Activated naive CD4-positive, alpha-beta T cell treated with anti-CD3 and anti-CD28 coated beads for 36 hours (primary cell): ENCODE measurements at places on chromosomes 4 and X.

DNA sequence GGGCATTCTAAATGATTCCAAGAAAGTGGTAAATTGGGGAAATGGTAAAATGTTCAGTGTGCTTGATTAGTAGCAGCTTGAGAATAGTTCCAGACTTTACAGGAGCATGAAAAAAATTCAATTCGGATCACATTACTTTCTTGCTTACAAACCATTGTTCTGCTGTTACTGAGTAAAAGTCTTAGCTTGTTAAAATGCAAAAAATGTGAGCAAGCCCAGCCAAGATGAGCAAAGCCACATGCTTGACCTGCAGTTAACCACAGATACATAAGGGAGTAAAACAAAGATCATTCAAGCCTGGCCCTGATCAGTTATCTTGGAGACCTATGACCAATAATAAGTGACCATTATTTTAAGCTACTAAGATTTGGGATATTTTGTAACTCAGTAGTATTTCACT lies 562.9 kb upstream of the MAGEB2 start:
- DNase-seq, result no peak

- DNase-seq, result no peak
Observed at GRCh38 chr4:184941671-184942418, 76.4 kb upstream of the HELT start.

- DNase-seq, result no peak
Observed at GRCh38 chr4:82753725-82754410, 44.7 kb downstream of the SCD5 start.

DNA sequence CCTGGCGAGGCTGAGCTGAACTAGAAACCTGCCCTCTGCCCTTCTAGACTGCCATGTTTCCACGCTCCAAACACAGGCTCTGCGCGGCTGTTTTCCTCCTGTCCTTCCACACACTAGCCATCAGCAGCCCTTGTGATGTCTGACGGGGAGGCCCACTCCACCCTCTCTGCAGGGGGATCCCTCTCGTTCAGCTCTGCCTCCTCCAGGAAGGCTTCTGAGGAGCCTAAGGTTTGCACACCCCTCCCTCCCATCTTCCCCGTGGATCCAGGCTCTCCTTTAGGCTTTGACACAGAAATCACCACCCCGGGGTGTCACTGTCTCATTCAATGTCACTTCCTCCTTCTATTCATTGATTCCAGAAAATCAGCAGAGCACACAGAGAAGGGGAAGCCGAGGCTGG lies 38.6 kb upstream of the CRMP1 start:
- no peak for DNase-seq

DNA sequence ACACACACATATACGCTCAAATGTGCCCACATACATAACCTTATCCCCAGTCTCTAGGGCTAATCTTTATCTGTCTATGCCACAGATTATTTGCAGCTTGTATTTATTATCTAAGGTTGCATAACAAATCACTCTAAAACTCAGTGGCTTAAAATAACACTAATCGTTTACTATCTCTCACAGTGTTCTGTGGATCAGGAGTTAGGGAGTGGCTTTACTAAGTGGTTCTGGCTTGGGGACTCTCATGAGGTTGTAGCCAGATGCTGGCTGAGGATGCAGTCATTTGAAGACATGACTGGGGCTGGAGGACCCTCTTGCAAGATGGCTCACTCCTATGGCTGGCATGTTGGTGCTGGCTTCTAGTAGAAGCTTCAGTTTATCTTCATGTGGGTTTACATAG lies 68.5 kb upstream of the LNX1 start:
- no peak for DNase-seq

GRCh38 chr4:26360273-26360672 lies 39.5 kb downstream of the RBPJ start:
- no peak for DNase-seq

- no peak for DNase-seq
Observed at GRCh38 chr4:38734446-38734845, 48.3 kb downstream of the TLR10 start.

DNA sequence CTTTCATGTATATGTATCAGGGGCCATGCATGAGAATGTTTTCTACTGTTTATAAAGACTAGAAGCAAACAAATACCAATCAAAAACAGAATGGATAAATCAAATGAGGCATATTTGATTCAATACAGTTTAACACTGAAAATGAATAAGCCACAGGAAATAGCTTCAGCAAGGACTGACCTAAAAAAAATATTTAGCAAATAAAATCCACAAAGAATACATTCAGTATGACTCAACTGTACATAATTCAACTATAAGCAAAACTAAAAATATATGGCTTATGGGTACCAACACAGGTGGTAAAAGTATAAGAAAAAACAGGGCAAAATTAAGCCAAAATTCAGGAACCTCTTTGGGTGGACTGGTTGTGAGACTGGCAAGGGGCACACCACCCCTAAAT lies 112.9 kb downstream of the KCNIP4 start:
- DNase-seq, result no peak

DNA sequence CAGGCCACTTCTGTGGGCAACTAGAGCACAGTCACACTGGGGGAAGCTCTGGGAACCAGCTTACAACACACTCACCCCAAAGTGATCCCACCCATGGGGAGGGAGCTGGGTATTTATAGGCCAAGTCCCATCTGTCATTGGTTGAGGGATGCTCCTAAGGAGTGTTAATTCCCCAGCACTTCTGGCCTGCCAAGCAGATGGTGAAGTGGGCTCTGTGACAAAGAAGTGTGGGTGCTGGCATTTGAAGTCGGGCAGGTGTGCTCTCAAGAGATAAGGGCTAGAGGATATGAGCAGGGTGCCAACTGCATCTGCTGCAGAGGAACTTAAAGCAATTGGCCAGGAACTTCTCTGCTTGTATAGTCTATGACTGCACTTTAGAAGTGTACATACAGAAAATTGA lies 30.9 kb downstream of the PTCHD1 start:
- DNase-seq, result no peak

DNA sequence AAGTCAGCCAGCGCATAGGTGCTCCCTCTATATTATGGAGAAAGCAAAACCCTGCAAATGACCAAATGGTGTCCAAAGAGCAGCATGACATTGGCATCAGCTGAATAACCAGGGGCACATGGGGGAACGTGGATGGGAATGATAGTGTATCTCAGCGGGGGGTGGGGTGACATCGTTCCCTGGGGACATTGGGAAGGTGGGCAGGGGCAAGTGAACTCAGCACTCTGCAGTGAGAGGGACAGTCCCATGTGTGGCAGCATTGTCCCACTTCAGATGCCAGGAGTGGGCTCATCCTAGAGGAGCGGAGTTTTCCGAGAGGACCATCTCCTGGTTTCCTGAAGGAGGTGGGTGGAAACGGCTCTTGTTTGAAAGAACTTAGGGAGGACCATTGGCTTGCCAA lies 64.8 kb downstream of the NELFA start:
- no peak for DNase-seq

- no peak for DNase-seq
Observed at GRCh38 chr4:27082776-27083175, 222.1 kb downstream of the STIM2 start.

- no peak for DNase-seq
Observed at GRCh38 chr4:70915036-70915815, 13.1 kb downstream of the MOB1B start.

DNA sequence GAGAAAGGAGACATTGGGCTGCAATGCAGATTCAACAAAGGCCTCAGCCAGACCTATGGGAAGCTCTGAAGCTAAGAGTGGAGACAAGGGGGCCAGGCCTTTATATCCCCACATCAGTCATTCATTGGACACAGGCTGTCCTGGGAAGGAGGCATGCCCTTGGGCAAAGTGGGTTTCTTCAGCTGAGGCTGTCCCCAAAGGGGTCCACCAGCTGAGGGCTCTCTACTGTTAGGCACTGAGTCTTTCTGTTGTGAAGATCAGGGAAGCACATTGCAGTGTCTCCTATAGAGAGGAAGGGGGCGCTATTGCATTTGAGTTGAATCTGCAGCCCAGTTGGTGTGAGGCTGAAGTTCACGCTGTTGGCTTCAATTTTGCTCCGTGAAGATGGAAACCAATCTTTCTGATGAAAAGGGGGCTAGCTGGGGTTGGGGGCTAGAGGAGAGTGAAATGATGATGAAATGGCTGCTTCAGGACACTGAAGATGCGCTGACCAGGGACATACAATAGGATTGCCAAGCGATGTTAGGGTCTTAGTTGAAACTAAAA lies 48.0 kb downstream of the SLC25A5 start:
- DNase-seq, result peak; percentile 45

DNA sequence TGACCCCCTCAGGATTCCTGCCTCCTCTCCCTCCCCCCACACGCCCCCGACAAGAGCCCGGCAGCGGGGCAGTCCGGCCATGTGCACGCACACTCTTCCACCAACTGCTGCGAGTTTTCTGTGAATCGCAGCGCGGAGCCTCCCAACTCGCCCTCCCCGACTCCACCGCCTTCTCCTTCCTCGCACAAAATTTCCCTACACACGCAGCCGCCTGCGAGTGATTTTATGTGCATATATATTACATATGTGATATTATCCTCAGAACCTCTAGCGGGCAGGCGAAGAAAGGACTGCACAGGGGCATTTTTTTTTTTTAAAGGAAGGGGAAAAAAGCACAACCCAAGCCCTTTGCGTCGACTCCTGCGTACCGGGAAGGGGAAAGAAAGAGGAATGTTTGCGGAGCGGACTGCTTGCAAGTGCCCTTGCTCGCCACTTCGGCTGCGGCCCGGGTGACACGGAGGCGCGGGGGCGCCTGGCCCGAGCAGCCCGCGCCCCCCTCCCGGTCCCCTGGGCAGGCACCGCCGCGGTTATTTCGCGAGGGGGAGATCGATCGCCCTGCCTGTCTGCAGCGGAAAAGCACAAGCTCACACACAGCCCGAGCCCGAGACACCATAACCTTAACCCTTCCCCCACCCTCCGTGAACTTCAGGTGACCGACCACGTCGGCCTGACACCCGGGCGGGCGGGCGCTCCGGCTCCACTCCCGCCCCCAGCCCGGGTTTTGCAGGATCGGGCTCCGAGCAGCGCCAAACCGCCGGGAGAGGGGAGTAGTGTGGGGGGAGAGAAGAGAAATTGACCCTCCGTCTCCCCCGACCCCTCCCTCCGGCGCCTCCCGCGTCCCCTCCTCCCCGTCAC lies 2.3 kb downstream of the ZNF827 start:
- DNase-seq, result peak; percentile 65

- no peak for DNase-seq
Observed at GRCh38 chr4:156623376-156623775, 348.2 kb downstream of the PDGFC start.
